ENCODE measurements at places on chromosomes 2 and 18.

DNA sequence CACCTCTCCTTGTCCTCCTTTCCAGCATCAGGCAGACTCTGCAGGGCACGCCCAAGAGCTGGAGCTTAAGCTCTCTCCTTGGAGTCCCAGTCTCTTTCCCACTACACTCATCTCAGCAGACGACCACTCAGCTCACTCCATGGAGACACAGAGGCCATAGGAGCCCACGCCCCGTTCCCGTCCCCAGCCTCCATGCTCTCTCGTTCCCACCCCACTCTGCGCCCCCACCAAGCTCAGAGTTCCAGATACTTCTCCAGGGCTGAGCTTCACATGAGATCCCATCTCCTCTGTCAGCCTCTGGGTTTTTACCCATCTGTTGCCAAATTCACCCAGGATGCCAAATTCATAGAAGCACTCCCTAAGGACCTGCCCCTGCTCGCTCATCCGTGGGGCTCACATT lies 87.3 kb downstream of the MALT1 start:
- no peak for DNase-seq

DNA sequence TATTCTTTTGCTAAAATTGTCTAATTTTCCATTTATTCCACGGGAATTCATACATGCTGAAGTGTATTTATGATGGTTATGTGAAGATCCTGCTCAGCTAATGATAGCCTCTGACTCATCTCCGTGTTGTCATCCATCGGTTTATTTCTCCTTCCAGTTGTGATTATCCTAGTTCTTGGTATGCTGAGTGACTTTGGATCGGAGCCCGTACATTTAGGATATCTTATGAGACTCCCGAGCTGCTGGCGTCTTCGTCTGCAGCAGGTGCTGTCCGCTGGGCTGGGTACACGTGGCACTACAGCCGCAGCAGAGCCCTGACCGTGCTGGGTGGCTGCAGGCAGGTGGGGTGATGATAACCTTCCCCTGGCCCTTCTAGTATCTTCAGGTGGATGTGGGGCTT lies 40.1 kb upstream of the GALR1 start:
- DNase-seq, result no peak

DNA sequence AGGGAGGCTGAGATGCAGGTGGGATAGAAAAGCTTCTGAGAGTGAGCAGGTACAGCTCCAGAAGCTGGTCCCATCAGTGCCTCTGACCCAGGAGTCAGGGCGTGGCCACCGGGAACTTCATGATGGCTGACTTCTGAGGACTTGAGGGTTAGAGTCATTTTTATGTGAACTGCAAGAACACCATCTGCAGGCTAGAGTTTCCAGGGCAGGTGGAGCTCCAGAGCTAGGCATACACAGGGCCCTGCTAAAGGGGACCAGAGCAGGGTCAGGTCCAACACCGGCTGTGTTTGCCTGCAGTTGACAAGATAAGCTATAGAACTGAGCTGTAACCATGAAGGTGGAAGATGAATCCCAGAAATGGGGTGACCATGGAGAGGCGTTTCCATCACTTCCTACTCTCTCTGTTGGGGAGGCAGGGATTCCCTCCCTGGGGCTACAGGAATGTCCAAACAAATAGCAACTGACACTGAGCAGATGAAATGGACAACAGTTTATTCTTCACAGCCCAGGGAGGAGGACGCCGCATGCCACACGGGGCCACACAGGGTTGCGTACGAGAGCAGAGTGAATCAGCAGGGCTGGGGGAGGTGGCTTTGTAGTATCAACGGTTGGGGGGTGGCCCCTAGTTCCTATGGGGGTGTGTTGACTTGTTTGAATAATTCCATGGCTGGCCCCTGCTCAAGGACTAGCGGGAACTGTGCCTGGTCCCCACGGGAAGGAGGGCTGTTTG lies 77.6 kb upstream of the ZNF516 start:
- no peak for DNase-seq

- no peak for DNase-seq
These were observed 71.9 kb downstream of the RNF152 start for GRCh38 chr18:61820882-61821281.

DNA sequence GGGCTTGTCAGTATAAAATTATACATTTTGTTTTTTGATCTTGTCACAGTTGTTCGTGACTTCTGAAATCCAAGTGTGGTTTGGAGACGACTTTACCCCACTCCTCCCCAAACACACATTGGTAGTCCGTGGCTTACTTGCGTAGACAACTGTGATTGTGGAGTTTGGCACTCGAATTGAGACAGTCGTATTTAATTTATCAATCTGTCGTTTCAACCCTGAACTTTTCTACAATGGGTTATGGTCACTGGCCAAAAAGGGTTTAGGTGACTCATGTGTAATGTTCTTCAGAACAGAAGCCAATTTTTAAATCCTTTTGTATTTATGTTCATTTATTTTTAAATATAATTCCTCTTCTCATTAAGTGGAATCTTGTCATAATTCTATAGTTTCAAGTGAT lies 129.9 kb downstream of the SPTBN1 start:
- DNase-seq, result no peak

GRCh38 chr18:31651369-31651768 lies 33.0 kb downstream of the B4GALT6 start:
- DNase-seq, result no peak

DNA sequence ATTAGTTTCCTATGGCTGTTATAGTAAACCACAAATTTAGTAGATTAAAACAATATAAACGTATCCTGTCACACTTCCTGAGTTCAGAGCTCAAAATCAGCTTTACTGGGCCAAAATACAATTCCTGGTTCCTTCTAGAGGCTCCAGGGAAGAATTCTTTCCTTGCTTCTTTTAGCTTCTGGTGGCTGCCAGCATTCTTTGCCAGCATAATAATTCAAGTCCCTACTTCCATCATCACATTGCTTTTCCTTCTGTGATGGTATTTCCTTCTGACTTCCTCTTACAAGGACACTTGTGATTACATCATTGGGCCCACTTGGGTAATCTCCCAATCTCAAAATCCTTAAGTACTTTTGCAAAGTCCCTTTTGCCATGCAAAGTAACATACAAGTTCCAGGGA lies 40.6 kb downstream of the MOB4 start:
- DNase-seq, result no peak
